NCI-H510A treated with DMSO at 0.1 percent for 48 hours (cell line): ENCODE measurements at places on chromosomes 4 and X.

DNA sequence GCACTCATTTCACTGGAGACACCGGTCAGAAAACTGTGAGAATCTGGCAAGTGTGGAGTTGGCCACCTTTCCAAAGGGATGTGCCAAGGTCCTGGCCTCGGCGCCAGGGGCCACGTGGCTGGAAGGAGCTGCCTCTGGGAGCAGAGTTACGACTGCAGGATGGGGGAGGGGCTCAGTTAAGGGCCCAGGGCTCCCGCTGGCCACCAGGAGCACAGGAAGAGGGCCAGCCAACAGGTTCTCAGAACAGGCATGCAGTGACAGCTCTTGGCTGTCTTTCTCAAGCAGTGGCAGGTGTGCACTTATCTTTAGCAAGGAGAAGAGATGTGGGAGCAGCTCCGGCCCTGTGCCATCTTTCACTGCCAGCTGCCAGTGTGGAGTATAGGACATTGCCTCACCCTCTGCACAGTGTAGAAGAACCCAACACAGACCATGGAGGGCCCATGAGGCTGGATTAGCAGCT lies 115.9 kb upstream of the RBPJ start:
- DNase-seq = peak; percentile 58

DNA sequence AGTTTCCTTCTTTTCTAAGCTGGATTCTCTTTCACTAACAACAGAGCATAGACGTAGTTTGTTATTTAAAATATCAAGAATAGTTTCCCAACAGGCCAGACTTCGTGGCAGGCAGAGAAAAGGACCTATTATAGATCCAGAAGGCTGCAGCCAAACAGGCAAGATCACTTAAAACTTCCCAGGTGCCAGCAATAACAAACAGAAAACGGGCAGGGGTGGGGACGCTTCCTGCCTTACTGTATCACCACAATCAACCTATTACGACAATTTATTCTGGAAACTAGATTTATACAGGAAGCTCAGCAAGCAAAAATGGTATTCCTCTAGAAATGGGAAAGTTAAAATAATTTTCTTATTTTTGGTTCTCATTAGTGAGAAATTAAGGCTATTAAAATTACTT lies 22.1 kb downstream of the RWDD4 start:
- no peak for DNase-seq

- peak; percentile 33 for DNase-seq
Measured at GRCh38 chr4:74016068-74016467, 17.6 kb upstream of the CXCL5 start.

DNA sequence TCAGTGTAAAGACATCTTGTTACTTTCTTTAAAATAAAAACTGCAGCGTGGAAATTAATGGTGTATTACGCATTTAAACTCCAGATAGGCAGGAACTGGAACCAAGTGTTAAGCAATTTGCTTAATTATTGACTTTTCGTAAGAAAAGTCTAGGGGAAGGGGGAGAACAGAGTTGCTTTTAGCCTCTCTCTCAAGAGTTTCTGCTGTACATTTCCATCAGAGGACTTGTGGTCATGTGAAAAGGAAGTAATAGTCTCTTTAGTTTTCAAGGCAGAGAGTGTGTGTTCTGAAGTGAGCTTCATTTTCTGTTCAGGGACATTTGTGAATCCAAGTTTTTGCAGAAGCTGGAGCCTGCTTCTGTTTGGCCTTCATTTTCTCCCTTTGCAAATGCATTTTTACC lies 127.2 kb downstream of the UBE2K start:
- DNase-seq = no peak

DNA sequence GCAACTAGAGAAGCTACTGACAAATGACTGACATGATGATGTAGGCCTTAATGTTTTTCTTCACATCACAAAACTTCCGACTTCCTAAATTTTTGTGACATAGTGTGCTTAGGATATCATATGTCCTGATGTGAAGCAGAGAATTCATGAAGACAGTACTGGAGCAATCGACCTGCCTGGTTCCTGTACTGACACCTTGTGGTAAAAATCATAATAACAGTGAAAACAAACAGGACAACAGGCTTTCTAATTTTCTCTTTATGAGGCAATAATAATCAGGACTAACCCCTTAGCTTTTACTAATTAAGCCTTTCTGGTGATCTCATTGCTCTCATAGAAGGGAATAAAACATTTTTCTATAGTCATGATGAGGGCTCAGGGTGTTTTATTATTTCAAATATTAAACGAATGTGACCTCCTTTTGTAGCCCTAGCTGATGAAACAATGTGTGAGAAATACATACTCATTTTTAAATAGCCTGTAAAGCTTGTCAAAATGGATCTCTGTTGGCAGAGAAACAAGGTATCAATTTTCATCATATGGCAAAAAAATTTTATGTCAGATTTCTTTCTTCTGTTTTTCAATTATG lies 158.4 kb downstream of the TENT5D start:
- peak; percentile 15 for DNase-seq

DNA sequence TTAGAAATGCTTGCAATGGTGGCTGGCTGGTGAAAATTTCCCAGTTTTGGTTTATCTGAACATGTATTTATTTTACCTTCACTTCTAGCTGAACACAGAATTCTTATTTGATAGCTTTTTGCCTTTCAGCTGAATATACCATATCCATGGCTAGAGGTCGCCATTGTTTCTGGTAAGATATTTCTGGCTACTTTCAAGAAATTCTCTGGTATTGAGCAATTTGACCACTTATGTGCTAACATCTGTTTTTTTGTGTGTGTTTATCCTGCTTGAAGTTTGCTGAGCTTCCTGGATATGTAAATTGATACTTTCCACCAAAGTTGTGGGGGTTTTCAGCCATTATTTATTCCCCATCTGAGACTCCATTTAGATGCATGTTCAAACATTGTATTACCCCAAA lies 75.4 kb downstream of the FBXW7 start:
- no peak for DNase-seq

GRCh38 chr4:143046454-143046853 lies 138.3 kb upstream of the USP38 start:
- no peak for DNase-seq

DNA sequence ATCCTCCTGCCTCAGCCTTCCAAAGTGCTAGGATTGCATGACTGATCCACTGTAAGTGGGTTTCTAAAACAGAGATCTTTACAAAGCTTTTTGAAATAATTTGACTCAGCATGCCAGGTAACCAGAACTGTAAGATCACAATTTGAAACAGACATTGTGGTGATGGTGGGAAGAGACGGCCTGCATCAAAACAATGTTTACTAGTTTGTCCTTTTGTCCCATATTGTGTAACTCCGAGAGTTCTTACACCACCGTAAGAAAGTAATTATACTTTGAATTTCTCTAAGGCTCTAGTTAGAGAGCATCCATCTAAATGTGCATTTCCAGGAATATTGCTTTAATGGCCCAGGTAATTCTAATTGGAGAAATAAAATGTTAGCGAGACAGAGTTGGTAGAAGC lies 594 bp upstream of the ARHGAP24 start:
- no peak for DNase-seq

GRCh38 chrX:120560405-120560841 lies 339 bp downstream of the CUL4B start:
- peak; percentile 47 for DNase-seq

DNA sequence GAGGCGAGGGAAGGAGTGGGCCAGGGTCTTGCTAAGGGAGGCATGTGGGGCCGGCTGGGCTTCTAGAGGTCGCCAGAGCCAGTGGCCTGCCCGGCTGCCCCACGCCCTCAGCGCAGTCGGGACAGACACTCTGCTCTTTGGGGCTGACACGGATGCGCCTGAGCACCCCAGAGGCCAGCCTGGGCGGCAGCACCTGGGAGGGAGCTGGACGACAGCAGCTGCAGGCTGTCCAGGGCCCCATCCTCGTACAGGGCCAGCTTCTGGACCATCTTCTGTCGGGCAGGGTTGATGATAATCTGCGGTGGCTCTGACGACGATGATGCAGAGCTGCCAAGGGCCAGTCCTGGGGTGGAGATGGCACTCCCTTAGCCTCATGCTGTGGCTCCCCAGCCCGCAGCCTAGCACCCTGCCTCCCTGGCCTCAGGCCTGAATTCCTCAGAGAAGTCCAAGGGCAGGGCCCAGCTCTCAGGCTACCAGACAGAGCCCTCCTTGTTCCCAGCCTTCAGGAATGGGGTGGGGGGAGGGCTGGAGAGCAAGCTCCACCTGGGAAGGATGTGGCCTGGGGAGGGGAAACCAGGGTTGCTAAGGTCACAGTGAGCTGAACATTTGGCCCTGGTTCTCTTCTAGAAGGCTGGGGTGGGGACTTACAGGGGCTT lies 7.2 kb downstream of the IRAK1 start:
- no peak for DNase-seq

GRCh38 chr4:63831590-63832155 lies 577.6 kb downstream of the TECRL start:
- no peak for DNase-seq

GRCh38 chrX:15336023-15336413 lies 695 bp upstream of the PIGA start:
- DNase-seq = peak; percentile 70

DNA sequence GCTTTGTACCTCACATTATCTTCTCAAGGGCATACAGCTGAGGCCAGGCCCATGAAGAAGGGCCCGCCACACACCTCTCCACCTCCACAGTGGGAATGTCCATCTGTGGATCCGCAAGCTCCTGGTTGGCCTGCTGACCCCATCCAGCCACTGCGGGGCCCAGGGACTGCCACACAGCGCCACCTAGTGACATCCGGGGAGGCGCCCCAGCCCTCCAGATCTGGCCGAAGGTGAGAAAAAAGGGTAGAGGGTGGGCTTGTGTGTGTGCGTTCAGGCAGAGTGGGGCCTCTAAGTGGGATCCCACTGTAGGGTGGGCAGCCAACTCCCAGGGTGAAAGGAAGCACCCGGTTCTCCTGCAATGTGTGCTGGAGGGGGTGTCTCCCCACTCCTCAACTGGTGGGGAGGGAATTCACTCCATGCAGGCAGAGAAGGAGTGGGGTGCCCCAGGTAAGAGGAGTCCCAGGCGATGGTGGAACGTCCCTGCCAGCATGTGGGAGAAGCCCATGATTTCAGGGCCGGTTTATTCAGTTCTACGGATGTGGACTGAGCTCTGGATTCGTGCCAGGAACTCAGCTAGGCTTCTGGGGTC lies 117.3 kb downstream of the ENPP6 start:
- no peak for DNase-seq

GRCh38 chr4:96471956-96472867 lies 632.3 kb downstream of the PDHA2 start:
- DNase-seq = no peak

- DNase-seq = no peak
Measured at GRCh38 chr4:152161676-152162330, 374.1 kb downstream of the FBXW7 start.

DNA sequence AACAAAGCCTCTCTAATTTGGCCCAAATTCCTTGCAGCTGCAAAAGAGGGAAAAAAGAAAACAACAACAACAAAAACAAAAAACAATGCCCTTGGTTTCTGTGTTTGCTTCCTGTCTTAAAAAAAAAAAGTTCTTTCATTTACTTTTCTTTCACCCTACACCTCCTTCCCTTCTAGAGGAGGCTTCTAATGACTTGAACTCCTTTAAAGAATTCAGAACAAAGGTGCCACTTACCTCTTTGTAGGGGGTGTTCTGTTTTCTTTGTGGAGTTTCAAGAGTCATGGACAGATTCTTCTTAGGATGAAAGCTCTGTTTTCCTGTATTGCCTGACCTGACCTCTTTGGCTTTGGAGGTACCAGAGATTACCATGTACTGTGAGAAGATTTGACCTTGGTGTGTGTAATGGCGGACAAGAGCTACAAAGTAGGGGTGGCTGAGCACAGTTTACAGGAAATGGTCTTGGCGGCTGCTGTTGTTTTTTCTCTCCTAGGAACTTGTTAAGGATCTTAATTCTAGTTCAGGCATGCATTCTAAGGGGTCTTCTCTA lies 72.4 kb upstream of the S100G start:
- DNase-seq = no peak

GRCh38 chrX:41449615-41450014 lies 2.5 kb downstream of the NYX start:
- DNase-seq = peak; percentile 41

GRCh38 chr4:133714211-133714610 lies 487.4 kb downstream of the PABPC4L start:
- no peak for DNase-seq

GRCh38 chr4:152224223-152224622 lies 311.7 kb downstream of the FBXW7 start:
- no peak for DNase-seq

GRCh38 chr4:176262243-176262642 lies 6.8 kb downstream of the ASB5 start:
- DNase-seq = no peak

GRCh38 chrX:56759736-56760409 lies 30.8 kb downstream of the NBDY start:
- DNase-seq = no peak

DNA sequence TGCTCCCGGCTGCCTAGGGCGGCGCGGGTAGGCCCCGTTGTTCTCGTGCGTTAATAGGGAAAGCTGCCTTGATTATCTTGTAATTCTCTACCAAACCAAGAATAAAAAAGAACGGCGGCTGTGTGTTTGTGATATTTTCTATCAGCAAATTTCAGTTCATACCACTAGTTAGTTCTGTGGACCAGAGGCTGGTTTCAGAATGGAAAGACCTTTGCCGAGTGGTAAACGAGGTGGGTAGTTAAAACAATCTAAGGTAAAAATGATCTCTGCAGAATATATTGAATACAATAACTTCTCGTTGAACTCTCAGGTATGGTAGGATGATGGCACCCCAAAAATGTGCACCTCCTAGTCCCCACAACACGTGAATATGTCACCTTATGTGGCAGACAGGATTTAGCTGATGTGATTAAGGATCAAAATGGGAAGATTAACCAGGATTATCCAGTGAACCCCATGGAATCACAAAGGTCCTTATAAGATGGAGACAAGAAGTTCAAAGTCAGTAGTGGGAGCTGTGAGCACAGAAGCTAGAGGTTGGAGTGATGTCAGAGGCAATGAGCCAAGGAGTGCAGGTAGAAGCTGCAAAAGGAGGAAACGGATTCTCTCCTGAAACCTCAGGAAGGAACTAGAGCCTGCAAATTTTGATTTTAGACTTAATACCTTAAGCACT lies 574 bp upstream of the CFAP97 start:
- peak; percentile 31 for DNase-seq

GRCh38 chrX:46545111-46546005 lies at the start of gene ZNF674:
Gene ZNF674, minus strand, starts transcription at chrX:46545421. Its CDS starts 3,334 bp downstream, at chrX:46542087.
- DNase-seq = peak; percentile 75

GRCh38 chr4:128635141-128635954 lies 174.2 kb upstream of the JADE1 start:
- peak; percentile 82 for DNase-seq

- DNase-seq = no peak
Measured at GRCh38 chr4:10003666-10004065, 17.6 kb downstream of the SLC2A9 start.

DNA sequence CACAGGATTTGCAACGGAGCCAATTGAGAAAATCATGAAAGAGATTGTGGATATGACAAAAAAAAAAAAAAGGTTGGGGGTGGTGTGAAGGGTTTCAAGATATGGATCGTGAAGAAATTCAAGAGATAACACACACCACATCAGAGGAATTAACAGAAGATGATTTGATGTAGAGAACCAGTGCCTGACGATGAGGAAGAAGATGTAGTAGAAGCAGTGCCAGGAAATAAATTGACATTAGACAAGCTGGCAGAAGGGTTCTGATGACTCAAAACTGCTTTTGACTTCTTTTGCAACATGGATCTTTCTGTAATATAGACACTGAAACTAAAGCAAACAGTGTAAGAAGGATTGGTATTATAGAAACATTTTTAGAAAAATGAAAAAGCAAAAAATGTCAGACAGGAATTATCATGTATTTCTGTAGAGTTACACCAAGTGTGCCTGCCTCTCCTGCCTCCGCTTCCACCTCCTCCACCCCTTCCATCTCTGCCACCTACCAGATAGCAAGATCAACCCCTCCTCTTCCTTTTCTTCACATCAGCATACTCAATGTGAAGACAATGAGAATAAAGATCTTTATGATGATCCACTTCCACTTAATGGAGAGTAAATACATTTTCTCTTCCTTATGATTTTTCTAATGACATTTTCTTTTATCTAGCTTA lies 127.5 kb upstream of the OTUD4 start:
- DNase-seq = no peak
